ENCODE measurements at places on chromosomes 12 and 14.

- no peak for DNase-seq
These were observed 108.9 kb downstream of the ADCK1 start for GRCh38 chr14:77908847-77909246.

DNA sequence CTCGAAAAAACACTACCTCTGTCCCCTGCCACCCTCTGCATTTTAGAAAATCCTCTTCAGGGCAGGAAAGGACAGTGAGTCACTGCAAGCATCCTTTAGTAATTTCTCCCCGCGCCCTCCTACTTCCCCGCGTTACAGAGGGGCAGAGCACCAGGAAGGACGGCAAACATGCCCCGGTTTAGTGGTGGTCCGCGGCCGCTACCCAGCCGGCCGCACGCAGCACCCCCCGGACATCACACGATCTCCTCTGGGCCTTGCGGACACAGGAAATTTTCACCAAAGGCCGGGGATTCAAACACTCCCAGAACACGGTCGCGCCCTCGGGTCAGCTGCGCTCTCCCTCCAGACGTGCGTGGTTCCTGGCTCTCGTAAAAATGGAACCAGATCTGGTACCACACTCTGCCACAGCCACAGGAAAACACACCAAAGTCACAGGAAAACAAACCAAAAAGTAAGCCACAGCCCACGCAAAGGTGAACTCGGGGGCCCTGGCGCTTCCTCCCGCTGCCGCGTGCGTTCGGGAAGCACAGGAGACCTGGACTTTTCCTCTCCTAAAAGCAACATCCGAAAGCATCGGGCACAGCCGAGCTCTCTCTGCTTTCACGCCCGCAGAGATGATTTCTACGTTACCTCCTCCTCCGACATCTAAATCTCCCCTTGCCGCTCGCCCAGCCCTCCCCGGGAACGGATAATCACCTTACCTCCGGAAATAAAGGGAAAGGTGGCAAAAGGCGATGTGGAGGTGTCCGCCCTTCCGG lies 839 bp downstream of the SLC38A1 start:
- no peak for DNase-seq

DNA sequence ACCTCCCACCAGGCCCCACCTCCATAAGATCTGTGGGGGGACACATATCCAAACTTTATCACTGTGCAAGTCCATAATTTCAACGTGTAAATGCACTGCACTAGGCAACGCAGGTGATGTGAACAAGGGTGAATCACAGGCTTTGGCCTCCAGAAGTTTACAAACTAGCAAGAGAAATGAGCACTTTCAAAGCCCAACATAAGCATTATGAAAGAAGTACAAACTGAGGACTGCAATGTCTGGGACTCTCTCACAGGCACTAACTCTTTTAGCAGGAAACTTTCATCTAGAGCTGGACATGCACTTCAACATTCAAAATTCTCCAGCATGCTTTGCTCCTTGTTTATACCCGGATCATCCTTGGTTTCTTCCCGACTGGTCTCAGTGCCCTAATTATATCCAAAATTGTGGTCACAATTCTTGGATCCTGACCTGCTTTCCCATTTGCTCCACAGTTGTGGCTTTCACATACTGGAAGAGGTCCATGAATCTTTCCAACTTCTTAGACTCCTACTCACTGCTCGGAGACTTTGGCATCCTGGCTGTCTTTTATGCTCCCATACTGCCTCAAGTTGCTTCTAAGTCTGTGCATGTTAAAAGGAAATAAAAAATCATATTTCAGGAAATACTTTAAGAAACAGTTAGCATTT lies 44.9 kb upstream of the STRAP start:
- DNase-seq, result no peak

DNA sequence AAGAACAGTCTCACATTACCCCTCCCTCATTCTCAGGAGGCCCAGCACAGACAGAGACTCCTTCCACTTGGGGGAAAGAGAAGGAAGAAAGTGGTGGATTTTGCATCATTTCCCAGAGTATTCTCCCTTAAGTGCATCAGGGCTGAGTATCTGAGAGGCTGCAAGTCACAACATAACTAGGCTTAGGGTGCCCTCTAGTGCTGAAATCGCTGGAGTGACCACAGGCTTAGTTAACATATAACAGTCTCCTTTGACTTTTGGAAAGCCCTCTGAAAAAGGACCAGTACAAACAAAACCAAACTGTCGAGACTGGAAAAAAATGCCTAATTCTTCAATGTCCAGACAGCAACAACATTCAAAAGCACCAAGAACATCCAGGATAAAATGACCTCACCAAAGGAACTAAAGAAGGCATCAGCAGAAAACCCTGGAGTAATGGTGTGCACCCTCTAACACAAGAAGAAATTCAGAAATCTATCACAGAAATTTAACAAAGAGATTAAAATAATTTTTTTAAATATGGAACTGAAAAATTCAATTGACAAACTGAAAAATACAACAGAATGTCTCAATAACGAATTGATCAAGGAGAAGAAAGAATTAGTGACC lies 412.3 kb downstream of the RPS29 start:
- DNase-seq, result no peak

DNA sequence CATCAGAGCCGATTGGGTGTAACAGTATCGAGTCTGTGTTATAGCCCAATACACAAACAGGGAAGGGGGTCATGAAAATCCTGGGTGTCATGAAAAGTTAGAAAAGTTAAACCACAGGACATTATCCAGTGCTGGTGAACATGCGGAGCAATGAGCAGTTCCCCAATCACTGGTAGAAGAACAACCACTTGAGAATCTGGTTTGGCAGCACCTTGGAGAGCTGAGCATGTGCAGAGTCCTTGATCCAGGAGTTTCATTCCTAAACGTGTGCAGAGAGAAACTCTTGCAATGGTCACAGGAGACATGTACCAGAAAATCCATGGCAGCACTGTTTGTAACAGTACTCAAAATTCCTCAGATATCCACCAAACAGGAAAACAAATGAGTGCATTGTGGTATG lies 23.0 kb upstream of the JDP2 start:
- DNase-seq, result no peak

All from activated T-helper 1 cell treated with Interleukin-2 at 50 U/mL for 16 hours (primary cell).